Smooth muscle cell of the pulmonary artery (primary cell): ENCODE measurements at places on chromosomes 7 and 10. TPM values are rescaled to one million over a fixed set of nuclear protein-coding genes. Genes with fewer than 3 reads are reported as not detected.

The RAMP3 gene
- not detected in 2 replicates for total RNA-seq

The FAM25C gene
- total RNA-seq = not detected in 2 replicates

The SEMA3D gene
- 11.8 and 22.5 TPM in 2 replicates for total RNA-seq

The PVRIG gene
- not detected in 2 replicates for total RNA-seq

The FAM24A gene
- total RNA-seq = not detected in 2 replicates

The ITPRID1 gene
- not detected in 2 replicates for total RNA-seq

The ECHS1 gene
- 57.7 and 60.6 TPM in 2 replicates for total RNA-seq

The MACC1 gene
- 0.39 and 0.50 TPM in 2 replicates for total RNA-seq

The PRKCQ gene
- 0.03 TPM in 1 of 2 replicates, not detected in the other for total RNA-seq

The TRPV5 gene
- total RNA-seq = not detected in 2 replicates

The PALD1 gene
- total RNA-seq = 0.40 and 1.4 TPM in 2 replicates

The ZNF488 gene
- 0.13 TPM in 1 of 2 replicates, not detected in the other for total RNA-seq

The OR6B1 gene
- not detected in 2 replicates for total RNA-seq

The ZNF365 gene
- total RNA-seq = 6.0 and 11.0 TPM in 2 replicates

The SLC18A3 gene
- not detected in 2 replicates for total RNA-seq

The ZNF425 gene
- 2.5 and 3.7 TPM in 2 replicates for total RNA-seq

The CSTF2T gene
- 15.4 and 19.0 TPM in 2 replicates for total RNA-seq

The ACSM6 gene
- total RNA-seq = not detected in 2 replicates

The TRIM74 gene
- total RNA-seq = 0.23 TPM in 1 of 2 replicates, not detected in the other

The KIAA1549 gene
- total RNA-seq = 0.85 and 1.6 TPM in 2 replicates

The IFIT1 gene
- 4.4 and 22.2 TPM in 2 replicates for total RNA-seq

The LIPK gene
- total RNA-seq = not detected in 2 replicates

The SYNPO2L gene
- 0.07 TPM in 1 of 2 replicates, not detected in the other for total RNA-seq

The NKX2-3 gene
- total RNA-seq = not detected in 2 replicates

The CRTAC1 gene
- total RNA-seq = 0.07 and 0.50 TPM in 2 replicates

The CRPPA gene
- total RNA-seq = 1.4 and 2.4 TPM in 2 replicates

The SRRM3 gene
- total RNA-seq = 0.03 and 0.26 TPM in 2 replicates

The NEUROD6 gene
- not detected in 2 replicates for total RNA-seq

The ZNF804B gene
- not detected in 2 replicates for total RNA-seq

The BEND7 gene
- 4.0 and 7.6 TPM in 2 replicates for total RNA-seq

The ADARB2 gene
- total RNA-seq = not detected in 2 replicates

The LRRN3 gene
- 3.1 and 7.4 TPM in 2 replicates for total RNA-seq

The OR6V1 gene
- not detected in 2 replicates for total RNA-seq

The AQP1 gene
- 71.5 and 335 TPM in 2 replicates for total RNA-seq

The POU6F2 gene
- total RNA-seq = not detected in 2 replicates

The ASIC3 gene
- 0.26 TPM in 2 replicates for total RNA-seq

The SFTPA1 gene
- total RNA-seq = not detected in 2 replicates

The RGS10 gene
- total RNA-seq = 25.5 and 26.1 TPM in 2 replicates
